ENCODE measurements at places on chromosomes 4 and X.

- DNase-seq: no peak
These were observed 61.6 kb downstream of the PACRGL start for GRCh38 chr4:20761826-20762225.

- no peak for DNase-seq
These were observed 80.1 kb downstream of the CENPC start for GRCh38 chr4:67465032-67465762.

DNA sequence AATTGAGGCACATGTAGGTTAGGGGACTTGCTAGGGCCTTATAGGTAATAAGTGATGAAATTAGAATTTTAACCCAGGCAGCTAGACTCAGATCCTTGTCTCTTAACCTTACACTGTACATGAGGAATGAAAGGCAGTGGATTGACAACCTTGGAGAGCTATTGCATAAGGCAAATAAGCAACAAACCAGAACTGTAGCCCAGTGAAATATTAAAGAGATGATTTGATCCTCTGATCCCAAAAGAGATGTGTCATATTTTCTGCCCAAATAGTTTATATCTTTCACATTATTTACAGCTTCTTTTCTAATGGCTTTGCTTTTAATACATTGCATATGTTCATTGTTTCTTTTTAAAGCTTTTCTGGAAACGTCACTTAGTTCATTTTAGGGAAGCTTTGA lies 252.6 kb downstream of the ANK2 start:
- DNase-seq: no peak

DNA sequence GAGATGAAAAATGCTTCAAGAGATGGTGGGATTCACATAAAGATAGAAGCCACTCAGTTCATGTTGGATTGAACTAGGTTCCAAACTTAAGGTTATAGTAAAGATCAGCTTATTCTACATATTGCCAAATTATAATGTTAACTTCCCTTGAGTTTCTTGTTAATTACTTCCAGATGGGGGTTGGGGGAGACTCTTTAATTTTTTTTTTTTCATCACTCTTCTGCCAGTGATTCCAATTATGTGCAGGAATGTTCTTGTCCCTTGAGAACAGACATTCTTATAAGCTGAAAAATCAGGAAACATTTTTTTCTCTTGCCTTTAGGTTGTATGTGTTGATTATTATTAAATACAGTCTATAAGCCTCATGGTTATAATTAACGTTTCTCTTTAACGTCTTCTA lies 30.0 kb downstream of the MND1 start:
- DNase-seq: no peak

DNA sequence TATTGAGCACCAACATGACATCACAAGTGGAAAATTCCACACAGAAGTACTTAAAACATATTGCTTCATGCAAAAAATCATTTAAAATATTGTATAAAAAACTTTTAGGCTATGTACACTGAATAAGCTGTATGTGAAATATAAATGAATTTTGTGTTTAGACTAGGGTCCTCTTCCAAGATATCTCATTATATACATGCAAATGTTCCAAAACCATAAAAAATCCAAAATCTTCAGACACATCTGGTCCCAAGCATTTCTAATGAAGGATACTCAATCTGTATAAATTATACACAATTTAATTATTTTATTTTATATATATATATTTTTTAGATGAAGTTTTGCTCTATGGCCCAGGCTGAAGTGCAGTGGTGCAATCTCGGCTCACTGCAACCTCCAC lies 10.1 kb upstream of the GSX2 start:
- no peak for DNase-seq

GRCh38 chr4:147307896-147308674 lies 172.8 kb upstream of the EDNRA start:
- no peak for DNase-seq

All from AG09309 (cell line).